ENCODE measurements at places on chromosomes 12 and 14.

GRCh38 chr14:23513005-23513817 lies 38.4 kb downstream of the ZFHX2 start:
- DNase-seq: peak; percentile 63

- no peak for DNase-seq
Measured at GRCh38 chr12:131218026-131218922, 264.6 kb downstream of the ADGRD1 start.

DNA sequence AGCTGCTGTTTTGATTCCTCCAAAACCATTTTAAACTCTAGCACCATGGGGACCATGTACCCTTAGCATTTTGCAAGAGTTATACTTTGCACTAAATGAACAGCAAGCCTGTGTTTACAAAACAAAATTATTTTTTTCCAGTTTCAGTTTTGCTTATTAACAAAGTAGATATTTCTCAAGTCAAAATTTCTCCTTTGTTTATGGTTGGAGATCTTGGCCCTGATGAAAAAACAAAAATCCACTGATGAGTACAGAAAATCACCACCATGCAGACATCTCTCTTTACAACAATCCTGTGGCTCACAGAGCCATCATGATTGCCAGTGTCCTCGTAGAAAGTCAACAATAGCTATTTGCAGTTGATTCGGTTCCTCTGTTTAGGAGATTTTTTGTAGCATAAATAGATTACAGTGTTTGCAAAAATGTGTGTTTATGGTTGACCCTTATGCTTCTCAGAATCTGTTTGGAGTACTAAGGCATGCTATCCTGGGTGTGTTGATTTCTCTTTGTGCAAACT lies 201.1 kb upstream of the NUDT4 start:
- DNase-seq: no peak

GRCh38 chr14:100336618-100337530 lies 13.7 kb downstream of the SLC25A47 start:
- no peak for DNase-seq

DNA sequence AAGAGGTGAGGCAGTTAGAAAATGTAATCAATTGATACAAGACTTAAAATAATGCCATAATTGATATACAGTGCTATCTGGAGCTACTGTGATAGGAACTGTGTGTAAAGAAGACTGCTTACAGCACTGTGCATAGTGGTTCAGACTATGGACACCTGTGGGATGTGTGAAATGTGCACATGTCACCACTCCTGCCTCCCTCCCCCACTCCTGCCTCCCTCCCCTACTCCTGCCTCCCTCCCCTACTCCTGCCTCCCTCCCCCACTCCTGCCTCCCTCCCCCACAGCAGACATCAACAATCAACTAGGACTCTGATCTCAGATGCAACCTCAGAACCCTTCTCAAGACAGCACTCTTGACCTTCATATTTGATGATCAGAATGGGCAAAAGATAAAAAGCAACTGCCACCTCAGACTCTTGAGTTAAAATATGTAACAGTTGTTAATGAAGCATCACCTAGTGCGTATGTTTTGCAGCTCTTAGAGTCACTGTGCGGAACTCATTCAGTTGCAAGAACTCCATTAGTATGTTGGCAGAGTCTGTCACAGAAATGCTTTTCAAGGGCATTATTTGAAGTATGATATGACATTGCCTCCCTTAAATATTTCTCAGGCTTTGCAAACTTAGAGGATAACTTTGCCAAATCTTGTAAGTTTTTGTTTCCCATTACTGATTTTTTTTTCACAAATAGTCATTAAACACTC lies 255.2 kb upstream of the DDHD1 start:
- DNase-seq: no peak

- no peak for DNase-seq
Measured at GRCh38 chr12:122899887-122900286, 4.0 kb upstream of the VPS37B start.

GRCh38 chr12:121797937-121798786 lies 4.7 kb upstream of the RHOF start:
- peak; percentile 86 for DNase-seq

DNA sequence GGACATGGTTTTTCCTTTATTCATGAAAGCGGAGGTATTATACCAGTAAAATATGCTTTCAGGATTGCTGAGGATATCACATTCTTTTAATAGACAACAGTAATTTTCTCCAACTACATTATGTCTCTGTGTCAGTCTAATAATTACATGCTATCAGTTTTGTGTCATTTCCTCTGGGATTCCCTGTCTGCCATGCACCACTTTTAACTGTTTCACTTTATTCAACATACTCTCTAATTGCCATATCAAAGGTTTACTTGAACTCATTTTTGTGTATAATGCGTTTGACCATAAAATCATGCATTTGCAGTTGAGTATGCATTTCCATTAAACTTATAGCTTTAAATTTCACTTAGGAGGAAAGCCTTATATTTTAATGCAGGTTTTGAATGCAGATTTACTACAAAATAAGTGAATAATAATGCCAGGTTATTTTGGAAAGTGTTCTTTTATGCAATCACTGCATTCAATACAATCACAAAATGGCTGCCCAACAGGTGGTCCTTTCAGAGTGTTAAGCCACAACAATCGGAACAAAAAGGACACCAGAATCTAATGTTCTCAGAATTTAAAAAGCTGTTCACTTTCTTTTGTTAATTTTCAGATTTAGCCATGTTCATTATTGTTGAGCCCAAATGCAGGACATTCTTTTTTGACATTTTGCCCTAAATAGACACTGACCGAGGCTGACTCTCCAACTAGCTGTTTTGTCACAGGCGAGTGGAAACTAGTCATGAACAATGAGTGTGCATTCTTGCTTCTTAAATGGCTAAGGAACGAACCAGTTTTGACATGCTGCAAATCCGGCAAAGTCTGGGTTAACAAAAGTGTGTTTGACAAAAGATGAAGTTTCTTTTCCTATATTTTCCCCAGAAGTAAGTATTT lies 40.9 kb downstream of the MBIP start:
- no peak for DNase-seq

DNA sequence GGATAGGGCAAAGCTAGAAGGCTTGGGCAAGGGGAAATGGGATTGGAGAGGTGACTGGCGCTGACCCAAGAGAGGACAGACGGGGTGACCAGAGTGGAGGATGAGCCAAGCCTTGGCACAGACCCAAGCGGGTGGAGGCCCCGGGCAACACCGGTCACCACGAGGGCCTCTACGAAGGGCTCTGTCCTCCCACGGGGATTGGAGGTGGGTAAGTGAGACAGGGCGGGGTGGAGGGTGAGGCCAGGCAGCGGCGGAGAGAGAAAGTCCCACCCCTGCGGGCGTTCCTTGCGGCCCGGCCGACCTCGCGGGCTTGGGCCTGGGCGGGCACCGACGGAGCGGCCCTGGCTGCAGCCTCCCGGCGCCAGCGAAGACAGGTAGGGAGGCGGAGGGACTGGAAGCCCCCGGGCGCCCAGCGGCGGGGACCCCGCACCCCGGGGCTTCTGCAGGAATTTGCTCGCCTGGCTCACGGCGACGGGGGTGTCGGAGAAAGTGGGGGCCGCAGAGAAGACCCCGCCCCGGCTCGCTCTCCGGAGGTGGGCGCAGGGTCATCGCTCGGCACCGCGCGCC lies at the start of gene PAPLN:
Gene PAPLN (plus strand): TSS at position 288 of the 567 bp plus-strand sequence. CDS start 2,273 bp downstream, outside the sequence.
- no peak for DNase-seq

DNA sequence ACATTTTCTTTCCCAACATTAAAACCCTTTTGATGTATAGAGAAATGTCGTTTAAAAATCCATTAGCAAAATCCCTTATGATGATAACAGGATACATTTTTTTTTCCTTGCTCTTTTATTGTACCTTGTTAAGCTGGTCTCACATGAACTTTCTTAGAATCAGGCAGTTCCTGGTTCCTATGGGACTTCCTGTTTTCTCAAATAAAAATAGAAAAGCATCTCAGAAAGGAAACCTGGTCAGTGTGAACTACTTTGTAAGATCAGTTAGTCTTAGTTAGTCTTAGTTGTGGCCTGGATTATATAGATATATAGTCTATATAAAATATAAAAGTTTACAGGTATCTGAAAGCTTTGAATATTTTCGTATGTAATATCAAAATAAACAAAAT lies 40.3 kb downstream of the LEMD3 start:
- no peak for DNase-seq

- no peak for DNase-seq
Measured at GRCh38 chr12:50050410-50051098, 6.8 kb upstream of the ASIC1 start.

GRCh38 chr12:52925717-52926595 lies 21.1 kb upstream of the KRT8 start:
- DNase-seq: peak; percentile 67

DNA sequence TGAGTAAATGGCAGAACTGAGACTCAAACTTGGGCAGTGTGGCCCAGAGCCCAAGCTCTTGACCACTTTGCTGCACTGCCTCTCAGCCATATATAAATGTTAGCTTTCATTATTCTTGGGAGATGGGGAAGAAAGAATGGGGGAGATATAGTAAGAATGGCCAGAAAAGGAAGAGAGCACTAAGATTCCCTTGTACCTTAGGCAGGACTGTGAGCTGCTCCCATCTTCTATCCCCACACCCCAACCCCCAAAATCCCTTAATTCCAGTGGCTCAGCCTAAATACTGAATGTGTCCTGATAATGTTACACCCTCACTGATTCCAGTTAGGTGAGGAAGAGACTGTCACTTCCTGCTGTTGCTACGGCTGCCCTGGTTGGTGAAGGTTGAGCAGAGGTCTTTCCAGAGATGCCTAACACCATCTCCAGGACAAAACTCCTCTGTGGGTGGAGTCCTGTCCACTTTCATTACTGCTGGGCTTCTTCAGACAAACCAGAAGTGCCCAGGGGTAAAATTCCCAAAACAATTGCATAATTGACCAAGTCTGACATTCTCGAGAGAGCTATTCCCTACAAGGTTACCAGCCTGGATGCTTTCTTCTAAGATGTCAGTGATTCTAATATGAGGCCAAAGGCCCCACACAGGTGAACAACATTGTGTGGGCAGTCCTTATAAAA lies 51.8 kb downstream of the GNG2 start:
- DNase-seq: no peak

- DNase-seq: no peak
Measured at GRCh38 chr12:115343601-115344000, 659.6 kb upstream of the TBX3 start.

GRCh38 chr14:63770187-63770807 lies 42.4 kb upstream of the SGPP1 start:
- no peak for DNase-seq

DNA sequence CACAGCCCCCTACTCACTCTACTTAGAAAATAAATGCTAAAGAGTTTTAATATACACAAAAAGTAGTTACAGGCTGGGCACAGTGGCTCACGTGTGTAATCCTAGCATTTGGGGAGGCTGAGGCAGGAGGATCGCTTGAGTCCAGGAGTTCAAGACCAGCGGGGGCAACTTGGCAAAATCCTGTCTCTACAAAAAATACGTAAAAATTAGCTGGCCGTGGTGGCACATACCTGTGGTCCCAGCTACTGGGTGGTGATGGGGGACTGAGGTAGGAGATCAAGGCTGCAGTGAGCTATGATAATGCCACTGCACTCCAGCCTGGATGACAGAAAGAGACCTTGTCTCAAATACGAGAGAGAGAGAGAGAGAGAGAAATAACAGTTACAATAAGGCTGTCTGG lies 9.9 kb upstream of the DYNC1H1 start:
- no peak for DNase-seq

- no peak for DNase-seq
Measured at GRCh38 chr12:19646599-19646998, 207.3 kb downstream of the AEBP2 start.

DNA sequence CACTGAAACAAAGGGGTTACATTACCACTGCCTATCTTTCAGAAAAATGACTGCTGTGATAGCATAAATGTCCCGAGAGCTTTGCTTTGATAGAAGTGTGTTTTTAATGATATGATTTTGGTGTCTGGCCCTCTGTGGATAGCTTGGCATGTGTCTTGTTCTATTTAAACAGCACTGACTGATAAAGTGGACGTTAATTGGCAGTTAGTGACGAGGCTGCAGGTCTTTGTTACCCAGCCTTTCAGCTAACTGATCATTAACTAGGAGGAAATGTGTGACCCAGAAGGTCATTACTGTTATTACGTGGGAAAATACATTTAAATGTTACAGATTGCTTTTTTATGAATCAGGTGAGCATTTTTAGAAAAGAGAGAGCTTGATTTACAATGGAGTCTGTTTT lies 428.3 kb downstream of the DIO2 start:
- peak; percentile 58 for DNase-seq

DNA sequence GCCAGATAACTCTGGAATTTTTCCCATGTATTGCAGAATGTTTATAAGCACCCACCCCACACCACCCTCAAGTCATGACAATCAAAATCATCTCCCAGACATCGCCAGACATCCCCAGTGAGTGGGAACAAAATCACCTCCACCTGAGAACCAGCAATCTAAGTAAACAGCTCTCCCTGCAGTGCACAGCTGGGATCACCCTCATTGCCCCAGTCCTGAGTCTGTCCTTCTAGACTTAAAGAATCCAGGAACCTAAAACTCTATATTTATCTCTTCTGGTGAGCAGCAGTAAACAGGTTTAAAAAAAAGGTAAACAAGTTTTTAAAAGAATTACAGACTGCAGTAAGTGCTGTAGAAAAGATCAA lies 43.3 kb upstream of the CMKLR1 start:
- DNase-seq: no peak

GRCh38 chr12:102120886-102121285 lies 903 bp downstream of the PARPBP start:
- no peak for DNase-seq

GRCh38 chr14:104184911-104185499 lies 46.6 kb downstream of the KIF26A start:
- DNase-seq: no peak

- no peak for DNase-seq
Measured at GRCh38 chr14:76056128-76056527, 70.6 kb downstream of the IFT43 start.

- DNase-seq: no peak
Measured at GRCh38 chr14:20603813-20604690, 12.9 kb upstream of the RNASE12 start.

GRCh38 chr12:46963977-46964971 lies 115.1 kb upstream of the PCED1B start:
- no peak for DNase-seq

- DNase-seq: no peak
Measured at GRCh38 chr12:104275689-104276088, 27.9 kb upstream of the EID3 start.

GRCh38 chr12:22684140-22685118 lies 59.5 kb downstream of the ETNK1 start:
- peak; percentile 3 for DNase-seq

- DNase-seq: no peak
Measured at GRCh38 chr14:93305725-93306418, 27.0 kb downstream of the BTBD7 start.

- DNase-seq: no peak
Measured at GRCh38 chr12:75765170-75766059, 254.0 kb upstream of the KRR1 start.

GRCh38 chr14:22802860-22803686 lies 12.2 kb downstream of the SLC7A7 start:
- no peak for DNase-seq

DNA sequence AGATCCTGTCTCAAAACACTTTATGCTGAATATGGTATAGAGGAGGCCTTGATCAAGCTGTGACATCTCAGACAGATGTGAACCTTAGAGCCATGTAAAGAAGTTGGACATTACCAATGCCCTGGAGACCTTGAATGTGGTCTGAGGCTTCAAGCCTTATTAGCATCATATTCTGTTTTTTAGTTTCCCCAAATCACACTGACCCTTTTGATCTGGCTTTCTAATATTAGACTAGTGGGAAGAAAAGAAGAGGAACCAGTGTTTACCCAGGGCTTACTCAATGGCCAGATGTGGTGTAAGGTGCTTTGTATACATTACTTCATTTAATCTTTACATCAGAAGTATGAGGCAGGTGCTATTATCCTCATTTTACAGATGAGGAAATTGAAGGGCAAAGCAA lies 10.6 kb upstream of the TBPL2 start:
- no peak for DNase-seq

GRCh38 chr14:70013271-70013873 lies 134.2 kb downstream of the SMOC1 start:
- no peak for DNase-seq

Measured in NCI-H1436 (cell line).